ENCODE measurements at places on chromosomes 13 and 19.
A peak's percentile ranks its signal among the peaks of the same experiment; 100 is the strongest.

DNA sequence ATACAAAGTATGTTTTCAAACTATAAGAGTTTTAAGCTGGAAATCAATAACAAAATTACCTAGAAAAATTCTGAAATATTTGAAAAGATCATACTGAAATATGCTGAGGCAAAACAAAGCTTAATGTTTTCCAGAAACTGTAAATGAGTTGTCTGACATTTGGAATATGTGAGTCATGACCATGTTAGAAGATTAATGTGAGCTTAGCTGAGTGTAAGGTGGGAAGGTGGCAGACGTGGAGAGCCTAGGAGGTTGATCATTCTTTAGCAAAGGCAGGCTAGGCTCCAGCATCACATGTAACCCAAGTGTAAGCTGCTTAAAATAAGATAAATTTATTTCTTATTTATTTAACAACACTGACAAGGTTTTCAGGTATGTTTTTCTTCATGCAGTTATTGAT, 2086.1 kb upstream of the PCDH20 start:
- ATAC-seq, result no peak

DNA sequence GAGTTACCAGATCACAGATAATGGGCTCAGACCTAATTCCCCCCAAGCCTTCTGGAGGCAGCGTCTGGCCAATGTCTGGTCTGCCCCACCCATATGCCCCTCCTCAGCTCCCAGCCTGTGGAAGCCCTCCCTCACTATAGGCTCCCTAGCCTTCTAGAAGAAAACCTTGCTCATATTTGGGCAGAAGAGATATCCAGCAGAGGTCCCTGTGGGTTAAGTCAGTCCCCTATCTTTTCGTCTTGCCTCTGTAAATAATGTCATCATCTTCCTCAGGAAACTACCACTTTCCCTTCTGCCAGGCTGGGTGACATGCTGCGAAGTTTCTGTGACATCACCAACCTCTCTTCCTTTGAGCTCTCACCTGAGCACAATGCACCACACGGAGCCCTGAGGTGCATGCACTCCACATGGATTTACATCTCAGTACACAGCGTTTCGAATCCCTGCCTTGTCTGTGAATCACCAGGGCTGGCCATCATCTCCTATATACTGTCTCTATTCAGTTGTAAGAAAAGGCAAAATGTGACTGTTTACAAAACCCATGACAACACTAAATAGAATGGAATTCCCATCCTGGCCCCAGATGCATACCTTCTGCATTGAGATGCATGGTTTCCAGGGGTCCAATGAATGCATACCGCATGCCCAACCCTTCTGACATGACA, 112.8 kb downstream of the CRYL1 start:
- no peak for ATAC-seq

DNA sequence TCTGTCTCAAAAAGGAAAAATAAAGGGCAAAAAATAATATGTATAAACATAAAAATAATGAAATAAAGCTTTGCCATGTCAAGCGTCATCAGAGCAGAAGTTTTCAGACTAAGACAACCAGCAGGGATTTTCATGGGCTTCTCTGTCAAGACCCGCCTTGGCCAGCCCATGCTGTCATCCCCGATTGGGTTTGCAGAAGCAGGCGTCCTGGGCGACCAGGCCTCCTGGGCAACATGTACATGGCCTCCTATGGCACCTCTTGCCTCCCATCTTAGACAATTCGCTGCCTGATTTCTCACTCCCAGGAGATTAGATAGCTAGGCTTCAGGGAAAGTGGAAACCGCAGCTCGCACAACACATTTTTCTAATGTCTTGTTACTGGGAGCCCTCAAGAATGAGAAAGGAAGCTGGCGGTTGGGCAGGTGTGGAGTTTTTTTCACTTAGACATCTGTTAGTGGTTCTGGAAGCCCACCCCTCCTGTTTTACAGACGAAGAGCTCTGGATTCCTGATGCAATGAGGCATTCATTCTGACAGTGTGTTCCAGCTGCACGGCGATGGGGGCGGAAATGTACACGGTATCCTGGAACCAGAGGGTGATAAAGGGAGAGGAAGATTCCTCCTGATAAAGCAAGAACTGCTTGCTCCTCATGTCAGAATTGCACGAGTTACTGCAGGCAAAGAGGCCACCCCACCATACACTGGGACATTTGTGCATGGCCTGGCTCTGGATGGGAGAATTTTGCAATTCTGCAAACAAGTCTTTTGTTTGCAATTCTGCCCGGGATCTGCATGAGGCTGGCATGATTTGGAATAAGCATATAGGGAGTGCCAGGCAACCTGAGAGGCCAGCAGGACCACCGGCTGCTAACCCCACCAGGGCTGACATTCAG, 47.4 kb upstream of the KATNAL1 start:
- no peak for ATAC-seq

DNA sequence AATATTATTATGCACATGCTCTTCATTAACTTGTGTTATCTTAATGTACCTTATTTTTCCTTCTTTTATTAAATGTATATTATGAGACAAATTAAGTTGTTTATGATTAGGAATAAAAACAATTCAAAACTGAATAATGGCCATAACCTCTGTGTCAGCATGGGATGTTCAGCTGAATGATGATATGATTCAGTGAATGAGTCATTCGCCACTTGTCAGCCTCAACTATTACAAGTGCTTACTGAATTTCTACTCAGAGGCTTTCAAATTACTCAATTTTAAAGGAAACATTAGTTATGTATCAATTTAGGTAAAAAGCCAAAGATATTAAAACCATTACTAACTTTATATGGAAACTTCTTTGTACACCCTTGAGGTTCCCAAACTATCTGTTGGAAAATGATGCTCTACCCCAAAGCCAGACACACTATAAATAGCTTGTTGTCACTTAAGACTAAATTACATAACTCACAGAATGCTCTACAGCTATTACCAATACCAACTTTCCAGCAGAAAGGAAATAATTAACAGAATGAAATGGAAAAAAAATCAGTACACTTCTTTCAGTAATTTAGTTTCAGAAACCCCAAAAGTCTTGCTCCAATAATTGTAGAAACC, 14.4 kb downstream of the LIG4 start:
- no peak for ATAC-seq

GRCh38 chr13:73335210-73335609, 276.4 kb downstream of the KLF5 start:
- no peak for ATAC-seq

- no peak for ATAC-seq
These were observed 1.6 kb downstream of the DACT3 start for GRCh38 chr19:46659151-46660007.

DNA sequence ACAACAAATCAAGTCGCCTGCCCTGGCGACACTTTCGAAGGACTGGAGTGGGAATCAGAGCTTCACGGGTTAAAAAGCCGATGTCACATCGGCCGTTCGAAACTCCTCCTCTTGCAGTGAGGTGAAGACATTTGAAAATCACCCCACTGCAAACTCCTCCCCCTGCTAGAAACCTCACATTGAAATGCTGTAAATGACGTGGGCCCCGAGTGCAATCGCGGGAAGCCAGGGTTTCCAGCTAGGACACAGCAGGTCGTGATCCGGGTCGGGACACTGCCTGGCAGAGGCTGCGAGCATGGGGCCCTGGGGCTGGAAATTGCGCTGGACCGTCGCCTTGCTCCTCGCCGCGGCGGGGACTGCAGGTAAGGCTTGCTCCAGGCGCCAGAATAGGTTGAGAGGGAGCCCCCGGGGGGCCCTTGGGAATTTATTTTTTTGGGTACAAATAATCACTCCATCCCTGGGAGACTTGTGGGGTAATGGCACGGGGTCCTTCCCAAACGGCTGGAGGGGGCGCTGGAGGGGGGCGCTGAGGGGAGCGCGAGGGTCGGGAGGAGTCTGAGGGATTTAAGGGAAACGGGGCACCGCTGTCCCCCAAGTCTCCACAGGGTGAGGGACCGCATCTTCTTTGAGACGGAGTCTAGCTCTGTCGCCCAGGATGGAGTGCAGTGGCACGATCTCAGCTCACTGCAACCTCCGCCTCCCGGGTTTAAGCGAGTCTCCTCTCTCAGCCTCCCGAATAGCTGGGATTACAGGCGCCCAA, at the start of gene LDLR:
TSS of gene LDLR (plus strand) at position 210 of the 760 bp plus-strand sequence. CDS start at position 296, 86 bp downstream.
- no peak for ATAC-seq

DNA sequence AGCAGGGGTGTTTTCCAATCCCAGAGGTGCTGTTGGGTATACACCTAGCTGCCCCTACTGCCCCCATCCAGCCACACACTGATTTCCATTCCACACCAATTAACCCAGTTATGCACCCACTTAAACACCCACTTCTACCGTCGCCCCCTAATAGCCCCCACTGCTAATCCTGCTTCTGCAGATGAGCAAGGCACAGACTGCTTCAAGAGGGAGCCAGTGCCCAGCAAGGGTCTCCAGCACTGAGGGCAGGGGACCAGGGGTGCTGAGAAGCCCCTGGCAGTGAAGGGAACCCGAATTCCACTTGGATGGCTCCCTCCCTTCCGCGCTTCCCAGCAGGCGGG, 1.2 kb downstream of the FXYD7 start:
- no peak for ATAC-seq

GRCh38 chr13:21538753-21539152, 65.2 kb downstream of the MICU2 start:
- no peak for ATAC-seq

- ATAC-seq, result no peak
These were observed 40.6 kb downstream of the CEBPG start for GRCh38 chr19:33413868-33414666.

GRCh38 chr13:20002787-20003186, 44.3 kb downstream of the ZMYM2 start:
- no peak for ATAC-seq

GRCh38 chr13:23466144-23467002, 32.9 kb upstream of the SACS start:
- peak; percentile 92 for ATAC-seq

DNA sequence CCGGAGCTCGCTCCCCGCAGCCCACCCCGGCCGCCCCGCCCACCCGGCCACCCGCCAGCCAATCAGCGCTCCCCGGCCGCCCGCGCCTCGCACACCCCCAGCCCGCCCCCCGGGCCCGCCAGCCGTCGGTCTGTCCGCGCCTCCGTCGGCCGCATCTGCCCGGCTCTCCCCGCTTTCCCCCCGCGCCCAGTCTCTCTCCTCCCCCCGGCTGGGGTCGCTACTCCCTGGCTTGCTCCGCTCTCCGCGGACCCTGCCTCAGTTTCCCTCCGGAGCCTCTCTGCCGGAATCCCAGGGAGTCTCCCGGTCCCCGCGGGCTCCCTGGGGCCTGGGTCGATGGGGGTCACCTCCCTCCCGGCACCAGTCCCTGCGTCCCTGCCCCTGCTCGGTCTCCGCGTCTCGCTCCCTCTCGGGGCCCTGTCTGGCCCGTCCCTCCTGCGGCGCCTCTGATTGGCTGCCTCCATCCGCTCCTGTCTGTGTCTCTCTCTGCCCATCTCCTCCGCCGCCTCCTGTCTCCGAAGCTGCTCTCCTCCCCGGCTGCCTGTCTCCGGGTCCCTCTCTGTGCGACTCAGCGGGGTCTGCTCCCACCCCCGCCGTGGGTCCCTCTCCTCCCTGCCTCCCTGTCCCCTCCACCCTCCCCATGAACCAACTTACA, 484 bp downstream of the IL11 start:
- no peak for ATAC-seq

DNA sequence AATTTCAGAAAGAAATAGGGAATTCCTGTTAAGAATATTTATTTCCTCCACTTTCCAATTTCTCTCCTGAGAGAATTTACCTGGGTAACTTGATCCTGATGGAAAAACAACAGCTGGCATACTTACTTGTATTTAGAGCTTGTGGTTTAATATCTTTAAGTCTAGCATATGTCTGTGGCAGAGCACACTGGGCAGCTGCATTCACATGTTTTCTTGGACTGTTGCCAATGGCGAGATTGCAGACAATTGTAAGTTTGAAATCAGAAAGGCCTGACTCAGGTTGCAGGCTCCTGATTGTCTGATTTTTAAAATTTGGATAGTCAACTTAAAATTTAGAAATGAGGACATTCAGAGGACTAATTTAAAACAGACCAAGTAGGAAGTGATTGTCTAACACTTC, 66.9 kb downstream of the NHLRC3 start:
- ATAC-seq, result no peak

DNA sequence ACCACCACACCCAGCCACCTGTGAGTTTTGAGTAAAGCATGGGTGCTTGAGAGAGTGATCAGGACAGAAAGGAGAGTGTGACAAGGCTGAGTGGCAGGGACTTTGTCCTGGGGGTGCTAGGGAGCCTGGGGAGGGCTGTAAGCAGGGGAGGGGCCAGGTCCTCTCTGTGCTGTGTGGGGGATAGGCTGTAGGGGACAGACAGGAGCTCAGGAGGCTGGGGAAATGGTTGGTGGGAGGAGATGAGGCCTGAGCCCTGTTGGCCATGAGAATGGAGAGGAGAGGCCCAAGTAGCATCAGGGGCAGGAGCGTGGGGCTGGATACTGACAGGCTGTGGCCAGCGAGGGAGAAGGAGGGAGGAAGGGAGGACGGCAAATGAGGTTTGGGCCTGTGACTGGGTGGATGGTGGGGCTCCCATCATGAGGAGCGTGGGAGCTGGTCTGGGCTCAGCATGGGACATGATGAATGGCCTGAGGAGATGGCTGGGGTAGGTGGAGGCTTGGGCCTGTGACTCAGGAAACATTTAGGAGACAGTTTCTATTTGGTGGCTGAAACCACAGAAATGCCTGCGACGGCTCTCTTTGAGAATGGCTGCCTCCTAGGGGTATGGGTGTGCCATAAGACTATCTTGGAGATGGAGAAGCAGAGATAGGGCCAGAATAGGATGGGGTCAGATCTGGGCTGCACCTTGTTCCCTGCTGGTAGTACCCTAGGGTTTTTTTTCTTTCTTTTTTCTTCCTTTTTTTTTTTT, 25.0 kb downstream of the GRIN2D start:
- no peak for ATAC-seq

GRCh38 chr19:4059453-4059871, 7.2 kb downstream of the ZBTB7A start:
- ATAC-seq, result peak; percentile 5

DNA sequence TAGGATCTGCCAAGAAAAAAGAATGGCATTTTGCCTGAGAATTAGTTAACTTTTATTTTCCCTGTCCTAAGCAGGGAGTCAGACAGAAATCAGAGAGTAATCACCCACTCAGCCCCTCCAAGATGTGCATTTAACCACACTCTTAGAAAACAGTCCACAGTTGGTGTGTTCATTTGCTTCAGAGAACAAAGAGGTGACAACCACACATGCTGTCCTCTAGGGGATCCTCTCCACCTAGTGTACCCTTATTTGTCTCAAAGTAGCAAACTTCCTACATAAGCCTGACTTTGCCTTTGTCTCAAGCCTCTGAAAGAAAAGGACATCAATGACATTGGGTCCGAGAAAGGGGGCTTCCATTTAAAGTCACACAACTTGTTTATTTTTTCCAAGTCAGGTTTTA, 107.0 kb upstream of the RFC3 start:
- no peak for ATAC-seq

- ATAC-seq, result no peak
These were observed 891.6 kb downstream of the PCDH9 start for GRCh38 chr13:66338542-66338941.

- no peak for ATAC-seq
These were observed 36.7 kb downstream of the ZAR1L start for GRCh38 chr13:32278426-32278825.

DNA sequence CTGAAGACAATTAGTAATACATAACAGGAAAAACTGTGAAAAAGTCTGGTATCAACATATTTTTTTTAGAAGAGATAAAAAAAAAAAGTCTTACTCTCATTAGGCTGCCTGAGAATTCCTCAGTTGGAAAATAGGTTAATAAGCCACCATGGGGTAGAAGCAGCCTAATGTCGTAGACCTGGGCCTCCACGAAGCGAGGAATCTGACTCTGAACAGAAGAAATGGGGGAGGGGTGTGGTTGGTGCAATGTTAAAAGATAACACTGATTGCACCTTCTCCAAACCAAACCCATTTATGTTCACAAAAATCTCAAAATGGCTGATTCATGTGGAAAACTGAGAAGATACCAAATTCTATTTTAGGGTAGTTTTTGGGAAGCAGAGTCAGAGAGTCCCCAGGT, 62.4 kb downstream of the MPHOSPH8 start:
- no peak for ATAC-seq
